ENCODE measurements at places on chromosomes 5 and 9. TPM values are rescaled to one million over a fixed set of nuclear protein-coding genes. Genes with fewer than 3 reads are reported as not detected.

GRCh38 chr9:34986540-34987047, 3.0 kb upstream of the DNAJB5 start:
- no peak overlapping the region for H3K4me3 ChIP-seq
- H3K27ac ChIP-seq, result no peak overlapping the region
- no peak for DNase-seq

- H3K36me3 ChIP-seq, result peaks cover 8% of the 10 kb centered on the region
- DNase-seq, result peak; percentile 24
Observed at GRCh38 chr9:16421532-16421931, 448.9 kb downstream of the BNC2 start.

DNA sequence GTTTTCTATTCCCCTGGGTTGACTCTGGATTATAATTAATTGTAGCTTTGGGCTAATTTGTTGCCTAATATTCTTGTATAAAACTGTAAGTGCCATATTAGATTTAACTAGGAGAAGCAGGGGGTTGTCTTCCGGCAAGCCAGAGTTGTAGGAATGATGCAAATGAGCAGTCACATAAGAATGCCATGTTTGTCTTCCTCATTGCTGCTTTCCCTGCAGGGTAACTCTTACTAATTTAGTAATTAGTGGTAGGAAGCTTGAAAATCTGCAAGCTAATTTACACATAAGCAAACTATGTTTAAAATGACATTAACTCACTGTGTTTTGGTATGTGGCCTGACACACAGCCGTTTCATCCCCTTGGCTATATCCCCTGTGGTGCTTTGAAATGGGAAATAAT, 527.8 kb downstream of the KCTD16 start:
- peak; percentile 24 for DNase-seq
- H3K4me1 ChIP-seq, result peaks cover 2% of the 10 kb centered on the region
- no peak overlapping the region for H3K4me3 ChIP-seq
- H3K36me3 ChIP-seq, result no peaks in the 10 kb centered on the region
- no peak overlapping the region for H3K27ac ChIP-seq

Gene PCDHGA5
- 1.3 TPM for polyA plus RNA-seq

DNA sequence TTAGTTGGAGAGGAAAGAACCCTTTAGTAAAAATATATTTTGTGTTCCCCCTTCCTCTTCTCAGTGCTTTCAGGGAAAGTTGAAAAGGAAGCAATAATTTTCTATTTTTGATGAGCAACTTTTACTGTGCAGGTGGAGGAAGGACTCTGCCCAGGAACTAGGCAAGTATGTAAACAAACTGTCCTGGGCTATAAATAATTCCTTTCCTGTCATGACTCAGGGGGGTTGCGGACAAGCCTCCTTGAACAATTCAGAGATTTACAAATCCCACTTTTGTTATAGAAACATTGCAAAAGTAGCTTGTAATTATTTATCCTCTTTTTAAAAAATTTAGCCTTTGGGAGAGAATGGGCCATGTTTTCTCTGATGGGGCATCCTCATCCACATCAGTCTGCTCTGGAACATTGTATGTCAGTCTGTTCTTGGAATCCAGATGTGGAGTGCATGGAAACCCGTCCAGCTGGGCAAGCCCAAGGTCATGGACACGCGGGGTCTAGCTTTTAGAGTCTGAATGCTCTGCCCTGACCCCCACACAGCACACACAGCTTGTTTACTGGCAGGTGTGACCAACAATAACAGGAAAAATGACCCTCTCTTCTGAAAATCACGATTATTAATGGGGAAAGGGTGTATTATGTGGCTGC, 127.6 kb downstream of the GADD45G start:
- DNase-seq, result no peak
- H3K27me3 ChIP-seq, result no peaks in the 10 kb centered on the region
- H3K4me1 ChIP-seq, result no peaks in the 10 kb centered on the region
- H3K4me3 ChIP-seq, result no peak overlapping the region
- H3K36me3 ChIP-seq, result no peaks in the 10 kb centered on the region

Gene MYMK
- not detected for polyA plus RNA-seq

DNA sequence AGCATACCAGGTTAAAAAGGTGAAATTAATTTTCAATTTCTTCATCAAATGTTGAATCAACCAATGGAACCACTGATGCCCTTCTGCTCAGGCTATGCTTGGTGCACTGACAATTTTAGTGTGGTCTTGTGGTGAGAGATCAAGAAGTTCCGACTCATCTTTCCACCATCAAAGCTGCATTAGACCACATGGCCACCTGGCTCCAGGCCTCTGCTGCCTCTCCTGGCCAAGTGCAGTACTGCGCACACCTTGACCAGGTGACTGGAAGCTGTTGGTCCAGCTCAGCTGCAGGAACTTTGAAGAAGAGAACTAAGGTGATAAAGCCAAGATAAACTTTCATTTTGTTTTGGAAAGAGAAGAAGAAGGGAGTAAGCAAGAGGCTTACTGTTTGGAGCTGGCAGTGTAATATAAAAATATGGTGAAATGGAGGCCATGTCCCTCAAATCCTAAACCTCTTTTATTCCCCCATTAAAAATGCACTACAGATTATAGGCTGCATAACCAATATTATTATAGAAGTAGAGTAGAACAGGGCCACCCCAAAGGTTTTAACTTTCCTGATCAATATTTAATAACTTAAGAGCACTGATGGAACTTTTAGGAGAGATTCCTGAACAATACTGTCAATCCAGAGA, 315.5 kb upstream of the C9orf72 start:
- H3K27me3 ChIP-seq, result no peaks in the 10 kb centered on the region
- no peaks in the 10 kb centered on the region for H3K4me1 ChIP-seq
- DNase-seq, result no peak
- H3K4me3 ChIP-seq, result no peak overlapping the region
- no peaks in the 10 kb centered on the region for H3K36me3 ChIP-seq
- H3K27ac ChIP-seq, result no peak overlapping the region
